Erythroblast (primary cell): ENCODE measurements at places on chromosomes 11 and 22.

- peak; percentile 76 for DNase-seq
These were observed 17.6 kb downstream of the MYH9 start for GRCh38 chr22:36369922-36370791.

- DNase-seq = no peak
These were observed 47.6 kb downstream of the CACNA1I start for GRCh38 chr22:39617970-39618757.

GRCh38 chr11:20050551-20051333 lies 109.5 kb downstream of the DBX1 start:
- DNase-seq = no peak

- no peak for DNase-seq
These were observed 9.7 kb upstream of the THY1 start for GRCh38 chr11:119432484-119433357.

DNA sequence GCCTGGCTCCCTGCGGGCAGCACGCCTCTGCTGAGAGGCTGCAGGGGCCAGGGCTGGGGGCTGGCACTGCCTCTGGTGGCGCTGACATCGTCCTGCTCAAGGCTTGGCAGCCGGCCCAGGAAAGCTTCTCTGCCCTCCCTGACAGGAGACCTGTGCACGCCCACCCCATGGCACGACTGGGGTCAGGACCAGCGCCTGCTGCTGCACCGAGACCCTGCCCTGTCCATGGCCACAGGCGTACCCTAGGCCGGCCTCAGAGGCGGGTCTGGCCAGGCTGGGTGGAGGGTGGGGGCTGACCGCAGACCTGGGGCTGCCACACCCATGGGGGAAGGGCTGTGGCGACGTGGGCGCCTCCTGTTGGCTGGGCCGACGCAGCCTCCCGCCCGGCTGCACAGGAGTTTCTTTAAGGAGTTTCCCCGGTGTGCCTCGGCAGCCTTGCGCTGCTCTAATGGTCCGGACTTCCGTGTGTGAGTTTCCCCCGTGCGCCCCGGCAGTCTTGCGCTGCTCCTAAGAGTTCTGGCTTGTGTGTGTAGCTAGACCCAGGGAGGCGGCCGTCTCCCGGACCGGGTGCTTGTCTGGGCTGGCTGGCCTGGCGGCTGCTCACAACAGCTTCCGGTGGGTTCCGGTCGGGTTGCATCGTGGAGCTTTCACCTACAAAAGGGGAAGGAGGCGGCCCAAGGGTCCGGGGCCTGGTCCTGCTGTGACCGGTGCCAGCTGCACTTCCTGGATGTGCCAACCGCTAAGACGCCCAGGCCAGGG lies 4.6 kb downstream of the TRABD start:
- DNase-seq = peak; percentile 93

DNA sequence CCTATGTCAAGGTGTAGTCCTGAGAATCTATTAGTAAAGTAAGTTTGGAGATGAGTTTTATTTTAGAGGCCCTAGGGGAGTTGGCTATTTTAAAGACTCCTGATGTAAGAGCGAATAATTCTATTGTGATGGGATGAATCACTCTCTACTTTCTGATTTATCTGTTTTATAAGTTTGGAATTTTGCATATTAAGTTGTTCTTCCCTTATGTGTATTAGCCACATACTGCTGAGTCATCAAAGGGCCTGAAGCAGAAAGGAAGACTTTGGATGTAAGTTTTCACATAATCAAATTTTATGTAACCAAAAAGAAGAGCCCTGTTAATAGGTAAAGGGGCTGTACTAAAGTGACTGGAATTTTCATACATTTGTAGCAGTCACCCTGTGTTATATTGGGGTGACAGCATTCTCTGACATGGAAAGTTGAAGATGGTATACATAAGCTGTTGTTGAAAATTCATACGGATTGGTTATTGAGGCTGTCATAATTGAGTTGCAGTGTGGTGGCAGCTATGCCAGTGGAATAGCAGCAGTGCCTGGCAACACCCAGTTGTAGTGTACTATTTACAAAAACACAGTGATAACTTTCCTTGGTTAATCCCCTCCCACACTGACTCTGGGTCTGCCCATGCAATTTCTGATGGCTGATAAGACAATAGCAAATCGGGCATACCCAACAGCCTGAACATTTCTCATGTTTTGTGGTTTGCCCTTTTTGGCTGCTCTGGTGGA lies 90.6 kb upstream of the NTM start:
- no peak for DNase-seq

DNA sequence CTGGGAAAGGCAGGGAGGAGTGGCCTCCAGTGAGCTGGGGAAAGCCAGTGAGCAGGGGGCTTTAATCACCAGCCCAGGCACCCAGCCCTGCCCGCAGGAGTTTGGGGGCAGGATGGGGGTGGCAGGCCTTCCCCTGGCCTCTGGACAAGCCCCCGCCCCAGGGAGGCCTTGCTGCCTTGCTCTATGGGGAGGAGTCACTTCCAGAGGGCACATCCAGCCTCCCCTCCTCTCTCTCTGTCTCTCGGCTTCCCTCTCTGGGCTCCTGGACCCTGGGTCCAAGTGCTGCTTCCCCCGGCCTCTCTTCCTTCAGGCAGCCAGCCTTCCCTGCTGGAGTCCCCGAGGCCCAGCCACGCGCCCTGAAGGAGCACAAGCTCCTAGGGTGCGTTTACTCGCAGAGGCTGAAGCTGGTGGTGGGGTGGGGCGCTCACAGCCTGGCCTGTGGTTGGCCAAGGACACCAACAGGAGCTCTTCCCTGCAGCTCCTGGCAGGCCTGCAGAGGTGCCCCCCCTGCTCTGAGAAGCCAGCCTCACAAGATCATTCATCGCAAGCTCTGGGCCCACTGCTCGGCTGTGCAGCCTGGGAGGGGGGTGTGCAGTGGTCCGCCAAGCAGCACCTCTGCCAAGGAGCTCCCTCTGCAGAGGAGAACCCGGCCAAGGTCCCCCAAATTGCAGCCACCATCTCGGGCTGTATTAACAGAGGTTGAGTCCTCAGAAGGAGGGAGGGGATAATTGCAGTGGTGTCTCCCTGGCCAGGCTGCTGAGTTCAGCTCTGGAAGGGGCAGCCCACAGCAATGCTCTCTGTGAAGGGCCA lies 25.4 kb downstream of the OSBPL5 start:
- DNase-seq = no peak

GRCh38 chr22:28710107-28710506 lies 30.5 kb upstream of the TTC28 start:
- DNase-seq = no peak

DNA sequence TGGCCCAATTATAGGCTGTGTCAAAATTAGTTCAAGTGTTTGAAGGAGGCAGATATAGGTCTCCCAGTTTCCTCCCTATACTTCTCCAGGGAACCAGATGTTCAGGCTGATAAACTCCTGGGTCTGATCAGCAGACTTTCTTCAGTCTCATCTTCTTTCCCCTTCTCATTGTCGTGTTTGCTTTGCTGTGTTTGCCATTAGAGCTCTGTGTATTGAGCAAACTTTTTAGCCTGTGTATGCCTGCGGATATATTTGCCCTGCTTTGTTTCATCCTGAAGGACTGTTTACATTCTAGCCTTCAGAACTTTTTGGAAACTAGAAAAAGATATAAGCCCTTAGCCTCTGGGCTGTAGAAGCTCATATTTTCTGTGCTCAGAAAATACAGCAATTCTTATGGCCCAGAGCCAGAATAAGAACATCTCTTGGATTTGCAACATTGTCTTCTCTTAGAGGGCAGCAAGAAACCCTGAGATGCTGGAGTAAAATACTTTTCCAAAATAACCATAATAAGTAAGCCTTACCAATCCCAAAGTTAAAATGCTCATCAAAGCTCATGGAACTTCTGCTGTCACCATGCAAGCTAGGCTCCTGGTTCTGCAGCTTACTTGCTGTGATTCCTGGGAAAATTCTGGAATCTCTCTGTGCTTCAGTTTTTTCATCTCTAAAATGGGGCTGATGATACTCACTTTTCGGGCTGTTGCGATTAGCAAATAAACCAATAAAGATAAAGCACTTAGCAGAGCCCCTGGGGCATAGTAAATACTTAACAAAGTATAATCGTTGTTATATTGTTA lies 34.1 kb upstream of the ME3 start:
- peak; percentile 29 for DNase-seq

GRCh38 chr11:66970807-66971442 lies 4.2 kb upstream of the C11orf86 start:
- DNase-seq = no peak

DNA sequence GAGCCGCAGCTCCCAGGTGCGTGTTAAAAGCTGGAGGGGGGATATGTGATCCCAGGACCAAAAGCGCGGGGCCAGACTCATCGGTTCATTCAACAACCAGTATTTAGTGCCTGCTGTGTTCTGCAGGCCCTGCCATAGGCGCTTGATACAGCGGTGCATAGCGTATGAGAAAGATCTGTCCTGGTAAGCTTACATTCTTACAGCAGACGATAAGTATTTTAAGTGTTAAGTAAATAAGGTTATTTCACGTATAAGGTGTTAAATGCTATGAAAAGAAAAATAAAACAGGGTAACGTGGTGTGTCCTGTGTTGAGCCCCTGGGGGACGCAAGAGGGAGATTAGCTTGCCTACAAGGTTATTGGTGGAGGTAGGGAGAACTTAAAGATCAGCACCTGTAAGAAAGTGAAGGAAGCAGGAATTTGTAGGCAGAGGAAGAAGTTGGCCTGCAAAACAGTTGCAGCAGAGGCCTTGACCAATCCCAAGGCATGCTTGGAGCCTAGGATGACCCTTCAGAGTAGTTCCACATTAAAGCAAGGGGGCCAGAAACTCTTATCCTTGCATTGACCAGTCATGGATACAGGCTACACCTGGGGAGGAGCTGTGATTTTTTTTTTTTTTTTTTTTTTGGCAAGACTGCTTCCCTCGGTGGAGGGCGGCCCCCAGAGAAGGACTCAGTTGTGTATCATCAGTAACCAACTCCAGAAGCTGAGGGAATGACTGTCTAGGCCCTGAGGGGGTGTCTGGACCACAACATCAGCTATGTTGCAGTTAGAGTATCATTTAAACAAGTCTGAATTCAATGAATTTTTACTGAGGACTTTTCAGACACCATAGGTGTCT lies 487 bp upstream of the LIPT2 start:
- DNase-seq = no peak

GRCh38 chr22:28674121-28674563 lies 5.5 kb downstream of the TTC28 start:
- no peak for DNase-seq

GRCh38 chr11:66467034-66467659 lies 442 bp downstream of the PELI3 start:
- peak; percentile 73 for DNase-seq

GRCh38 chr11:62547691-62548281 lies 1.2 kb upstream of the AHNAK start:
- no peak for DNase-seq

GRCh38 chr11:120295099-120295498 lies 30.0 kb upstream of the TLCD5 start:
- DNase-seq = no peak

GRCh38 chr11:76857781-76858410 lies 2.8 kb upstream of the ACER3 start:
- DNase-seq = no peak

DNA sequence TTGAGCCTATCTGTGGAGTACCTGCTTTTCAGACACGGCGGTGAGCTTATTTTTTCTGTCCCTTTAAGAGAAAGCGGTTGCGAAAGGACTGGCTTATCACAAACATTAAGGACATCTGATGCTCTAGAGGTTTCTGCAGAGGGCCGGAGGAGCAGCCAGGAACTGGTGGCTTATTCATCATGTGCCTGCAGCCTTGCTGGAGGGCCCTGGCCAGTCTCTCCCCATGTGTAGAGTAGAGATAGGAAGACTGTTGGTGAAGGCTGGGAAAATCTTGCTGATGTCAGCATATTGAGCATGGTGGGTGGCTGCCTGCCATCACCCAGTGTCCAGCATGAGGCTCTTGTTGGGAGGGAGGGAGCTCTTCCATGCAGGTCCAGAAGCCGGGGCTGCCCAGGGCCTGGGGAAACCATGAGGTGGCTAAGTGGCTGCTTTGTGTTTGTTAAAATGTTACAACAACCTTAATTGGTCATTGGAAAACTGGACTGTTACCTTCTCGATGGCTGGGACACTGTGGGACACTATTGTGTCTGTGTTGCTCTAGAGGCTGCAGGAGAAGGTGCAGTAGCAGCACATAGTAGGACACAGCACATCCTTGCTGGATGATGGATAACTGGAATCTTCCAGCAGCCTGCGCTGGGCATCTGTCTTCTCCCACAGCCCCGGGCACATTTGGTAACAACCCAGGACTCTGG lies 54.3 kb downstream of the TSPAN18 start:
- peak; percentile 98 for DNase-seq

DNA sequence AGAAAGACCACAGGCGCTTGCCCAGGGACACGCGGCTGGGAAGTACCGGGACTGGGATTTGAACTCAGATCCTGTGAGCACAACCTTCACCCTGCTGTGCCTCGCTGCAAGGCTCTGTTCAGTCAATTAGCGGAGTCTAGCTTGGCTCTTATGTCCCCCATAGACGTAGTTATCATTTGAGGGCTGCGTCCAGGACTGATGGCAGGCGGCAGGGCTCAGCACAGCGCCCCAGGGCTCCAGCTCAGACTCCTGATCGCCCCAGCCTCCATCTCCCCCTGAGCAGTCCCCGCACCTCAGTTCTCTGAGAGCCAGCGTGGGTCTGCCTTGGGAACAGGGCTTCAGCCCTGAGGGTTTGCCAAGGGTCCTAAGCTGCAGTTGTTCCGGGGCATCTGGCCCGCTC lies 19.8 kb downstream of the MRGPRG start:
- DNase-seq = no peak

GRCh38 chr11:2923446-2924375 lies 5.5 kb downstream of the PHLDA2 start:
- DNase-seq = no peak

- no peak for DNase-seq
These were observed 113.1 kb downstream of the DBX1 start for GRCh38 chr11:20047006-20047768.

DNA sequence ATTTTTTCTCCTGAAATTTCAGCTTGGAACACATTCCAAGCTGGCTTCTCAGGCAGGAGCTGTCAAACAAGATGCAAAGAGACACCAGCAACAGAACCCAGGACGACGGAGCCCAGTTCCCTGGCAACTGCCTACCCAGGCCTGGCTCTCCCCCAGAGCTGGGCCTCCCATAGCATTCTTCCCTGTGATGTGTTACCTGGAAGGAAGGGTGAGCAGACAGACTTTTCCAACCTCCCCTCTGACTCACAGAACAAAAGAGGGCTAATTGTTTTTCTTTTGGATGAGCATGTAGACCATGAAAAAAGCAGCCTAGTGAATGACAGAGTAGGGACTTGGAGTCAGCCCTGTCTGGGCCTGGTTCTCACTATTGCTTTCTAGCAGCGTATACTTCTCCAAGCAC lies 55.3 kb upstream of the BMAL1 start:
- DNase-seq = no peak

- DNase-seq = no peak
These were observed 80.1 kb downstream of the LDLRAD3 start for GRCh38 chr11:36023922-36024321.

GRCh38 chr11:115919341-115920091 lies 415.3 kb upstream of the CADM1 start:
- DNase-seq = no peak

DNA sequence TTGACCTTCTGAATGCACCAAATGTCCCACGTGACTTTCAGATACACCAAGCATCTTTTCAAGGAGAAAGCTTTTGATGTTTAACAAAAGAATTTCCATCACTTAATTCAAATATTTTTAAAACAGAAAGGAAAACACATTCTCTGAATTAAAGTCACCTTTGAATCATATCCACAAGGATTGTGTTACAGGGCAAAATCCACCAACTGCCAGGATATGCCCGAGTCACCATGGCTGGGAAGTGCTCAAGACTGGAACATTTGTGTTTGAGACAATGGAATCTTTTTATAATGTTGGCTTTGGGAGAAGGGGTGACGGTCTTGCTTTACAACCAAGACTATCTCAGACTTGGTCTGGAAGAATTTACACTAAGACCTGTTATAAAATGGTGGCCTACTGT lies 40.8 kb downstream of the BID start:
- DNase-seq = no peak
